ENCODE measurements at places on chromosomes 2 and 18.

DNA sequence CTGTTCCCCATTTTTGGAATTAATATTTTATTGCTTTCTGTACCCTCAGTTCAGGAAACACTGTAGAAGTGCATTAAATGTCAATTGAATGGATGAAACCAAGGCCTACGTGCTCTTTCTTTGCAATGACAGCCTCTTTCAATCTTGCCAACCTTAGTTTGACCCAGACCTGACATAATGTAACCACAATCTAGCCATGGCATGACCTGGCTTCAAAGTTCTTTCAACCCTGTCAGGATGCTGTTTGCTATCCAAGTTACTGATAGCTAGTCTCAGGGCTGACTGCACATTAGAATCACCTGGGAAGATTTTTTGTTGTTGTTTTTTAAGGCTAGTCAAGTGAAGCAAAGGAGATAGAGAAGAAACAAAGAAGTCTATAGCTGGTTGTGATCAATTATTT is 190.9 kb upstream of the PKDCC start:
- DNase-seq: no peak

GRCh38 chr2:168456521-168457189 is 583 bp downstream of the CERS6 start:
- no peak for DNase-seq

GRCh38 chr2:42840760-42841159 is 48.4 kb upstream of the HAAO start:
- DNase-seq: no peak

DNA sequence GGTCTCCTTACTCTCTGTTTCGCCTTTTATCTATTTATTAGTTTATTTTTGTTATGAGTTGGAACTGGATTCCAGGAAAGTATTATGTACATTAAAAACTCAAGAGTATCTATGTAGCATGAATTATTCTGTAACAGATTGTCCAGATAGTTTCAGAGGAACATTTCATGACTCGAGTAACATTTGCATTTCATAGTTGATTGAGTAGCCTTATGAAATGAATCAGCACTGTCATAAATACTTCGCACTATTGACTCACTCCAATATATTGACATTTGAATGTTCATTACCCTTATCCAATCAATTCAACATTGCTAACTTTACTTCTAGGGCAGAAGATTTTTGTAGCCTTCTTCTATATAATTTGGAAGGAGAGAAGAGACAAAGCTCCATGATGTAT is 11.3 kb upstream of the VRK2 start:
- no peak for DNase-seq

- peak; percentile 53 for DNase-seq
These were observed 7.9 kb downstream of the PCBP1 start for GRCh38 chr2:70094978-70095719.

DNA sequence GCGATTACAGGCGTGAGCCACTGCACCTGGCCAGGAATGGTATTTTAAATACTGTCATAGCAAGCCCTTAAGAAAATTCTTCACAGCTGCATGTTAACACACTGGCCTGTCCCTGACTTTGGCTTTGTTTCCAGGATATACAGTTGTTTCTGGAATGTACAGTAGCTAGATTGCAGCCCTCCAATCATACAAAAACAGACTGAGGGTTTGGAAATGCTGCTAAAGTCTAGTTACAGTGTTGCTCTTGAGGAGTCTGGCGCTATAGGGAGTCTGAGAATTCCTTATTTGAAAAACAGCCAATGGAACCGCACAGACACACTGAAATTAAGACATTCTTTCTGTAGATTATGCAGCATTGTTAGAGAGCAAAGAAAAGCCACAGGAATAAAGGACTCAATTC is 37.7 kb downstream of the STON1 start:
- no peak for DNase-seq

- no peak for DNase-seq
These were observed 555.5 kb upstream of the TNP1 start for GRCh38 chr2:217415316-217415715.

- DNase-seq: no peak
These were observed 599 bp downstream of the ADAM23 start for GRCh38 chr2:206443735-206444527.

GRCh38 chr2:239593455-239593854 is 192.6 kb upstream of the HDAC4 start:
- DNase-seq: no peak

DNA sequence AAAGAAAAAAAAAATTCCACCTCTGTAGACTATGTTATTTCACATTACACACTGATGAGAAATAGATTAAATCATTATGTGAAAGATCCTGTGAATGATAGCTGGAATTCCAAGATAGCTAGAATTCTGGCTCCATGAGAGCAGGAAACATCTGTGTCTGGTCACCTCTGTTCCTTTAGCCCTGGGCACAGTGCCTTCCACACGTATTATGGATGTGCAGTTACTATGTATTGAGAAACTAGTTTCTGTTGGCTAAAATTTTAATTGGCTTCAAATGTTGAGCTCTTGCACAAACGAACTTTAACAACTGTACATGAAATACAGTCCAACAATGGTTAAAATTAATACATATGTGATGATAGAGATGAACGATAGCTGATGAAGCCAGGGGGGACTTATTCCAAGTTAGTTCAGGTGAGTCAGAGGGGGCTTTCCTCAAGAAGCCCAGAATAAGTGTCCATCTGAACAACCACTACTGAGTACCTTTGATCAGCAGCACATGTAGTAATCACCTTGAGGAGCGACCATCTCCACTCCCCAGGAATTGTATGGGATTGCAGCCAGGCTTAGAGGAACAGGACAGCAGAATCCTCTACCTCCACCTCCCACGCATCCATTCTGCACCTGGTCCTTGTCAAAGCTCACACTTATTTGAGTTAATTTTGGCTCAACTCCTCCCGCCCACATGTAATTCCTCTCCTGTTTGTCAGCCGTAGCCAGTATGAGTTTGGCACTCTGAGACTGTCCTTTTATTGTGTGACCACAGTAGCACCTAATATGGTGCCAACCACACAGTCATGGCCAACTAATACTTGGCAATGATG is 68.6 kb downstream of the NABP1 start:
- DNase-seq: no peak
